ENCODE measurements at places on chromosomes 1 and 21.

- peak; percentile 6 for DNase-seq
These were observed 320.9 kb downstream of the ASTN1 start for GRCh38 chr1:176843352-176844297.

DNA sequence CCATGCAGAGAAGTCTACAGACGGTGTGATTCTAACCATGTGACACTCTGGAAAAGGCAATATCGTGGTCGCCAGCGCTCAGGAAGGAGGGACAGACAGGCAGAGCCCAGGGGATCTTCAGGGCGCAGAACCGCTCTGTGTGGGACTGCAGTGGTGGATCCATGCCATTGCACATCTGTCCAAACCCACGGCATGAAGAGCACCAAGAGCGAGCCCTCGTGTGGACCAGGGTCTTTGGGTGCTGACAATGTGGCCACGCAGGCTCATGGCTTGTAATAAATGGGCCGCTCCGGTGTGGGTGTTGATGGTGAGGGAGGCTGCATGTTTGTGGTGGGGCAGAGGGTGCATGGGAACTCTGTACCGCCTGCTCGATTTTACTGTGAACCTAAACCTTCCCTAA, 25.3 kb upstream of the POFUT2 start:
- no peak for DNase-seq

DNA sequence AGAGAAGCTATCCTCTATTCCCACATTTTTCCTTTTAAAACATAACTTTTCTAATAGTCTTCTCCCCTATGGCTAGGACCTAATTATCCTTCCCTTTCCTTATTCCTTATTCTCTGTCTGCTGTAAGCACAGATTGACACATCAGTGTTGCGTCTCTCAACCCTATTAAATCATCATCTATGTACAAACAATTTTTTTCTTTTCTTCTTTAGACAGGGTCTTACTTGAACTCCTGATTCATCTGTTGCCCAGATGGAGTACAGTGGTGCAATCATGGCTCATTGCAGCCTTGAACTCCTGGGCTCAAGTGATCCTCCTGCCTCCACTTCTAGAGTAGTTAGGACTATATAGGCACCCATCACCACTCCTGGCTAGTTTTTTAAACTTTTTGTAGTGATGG, 8.3 kb downstream of the KLHDC9 start:
- DNase-seq, result no peak

DNA sequence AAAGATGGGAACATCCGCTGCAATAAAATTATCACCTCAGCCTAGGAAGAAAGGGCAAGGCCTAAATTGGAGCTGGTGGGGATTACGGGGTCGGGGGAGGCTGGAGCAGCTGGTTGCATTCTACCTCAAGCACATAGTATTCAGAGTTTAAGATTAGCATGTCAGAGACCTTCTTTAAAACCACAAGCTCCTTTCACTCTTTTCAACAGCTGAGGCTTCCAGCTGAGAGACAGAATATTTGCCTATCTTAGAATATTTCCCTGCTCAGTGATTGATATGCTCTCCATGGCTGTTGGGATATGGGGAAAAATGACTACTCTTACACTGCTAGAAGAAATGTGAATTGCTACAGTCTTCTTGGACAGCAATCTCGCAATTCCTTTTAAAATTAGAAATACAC, 248.6 kb downstream of the TBX15 start:
- DNase-seq, result no peak

GRCh38 chr1:8496473-8496872, 178.6 kb downstream of the SLC45A1 start:
- DNase-seq, result no peak

GRCh38 chr1:113291777-113292602, 98.3 kb upstream of the MAGI3 start:
- no peak for DNase-seq

- DNase-seq, result no peak
These were observed 150.8 kb downstream of the NR5A2 start for GRCh38 chr1:200178340-200178739.

- DNase-seq, result no peak
These were observed 84.9 kb upstream of the ARHGEF16 start for GRCh38 chr1:3369446-3370076.

- no peak for DNase-seq
These were observed 12.9 kb upstream of the ACTN2 start for GRCh38 chr1:236673289-236673919.

GRCh38 chr21:44301141-44301540, 1.3 kb downstream of the PFKL start:
- no peak for DNase-seq

DNA sequence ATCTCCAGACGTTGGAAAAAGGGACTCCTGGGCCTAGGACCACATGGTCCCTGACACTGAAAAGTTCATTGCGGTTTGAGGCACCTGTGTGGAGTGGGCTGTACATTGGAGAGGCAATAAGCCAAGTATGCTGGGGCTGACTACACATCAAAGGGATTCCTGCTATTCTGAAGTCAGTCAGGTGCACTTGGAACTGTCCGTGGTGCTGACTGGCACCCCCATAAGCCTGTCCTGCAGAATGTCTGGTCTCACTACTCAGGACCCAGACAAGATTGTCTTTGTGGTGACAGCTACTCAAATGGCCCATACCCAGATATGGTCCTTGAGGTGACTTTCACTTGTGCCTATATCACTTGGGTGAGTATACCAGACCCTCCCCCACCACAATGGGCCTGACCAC, 150.6 kb downstream of the RWDD3 start:
- DNase-seq, result peak; percentile 23

- no peak for DNase-seq
These were observed 41.9 kb downstream of the ACP6 start for GRCh38 chr1:147628441-147628840.

DNA sequence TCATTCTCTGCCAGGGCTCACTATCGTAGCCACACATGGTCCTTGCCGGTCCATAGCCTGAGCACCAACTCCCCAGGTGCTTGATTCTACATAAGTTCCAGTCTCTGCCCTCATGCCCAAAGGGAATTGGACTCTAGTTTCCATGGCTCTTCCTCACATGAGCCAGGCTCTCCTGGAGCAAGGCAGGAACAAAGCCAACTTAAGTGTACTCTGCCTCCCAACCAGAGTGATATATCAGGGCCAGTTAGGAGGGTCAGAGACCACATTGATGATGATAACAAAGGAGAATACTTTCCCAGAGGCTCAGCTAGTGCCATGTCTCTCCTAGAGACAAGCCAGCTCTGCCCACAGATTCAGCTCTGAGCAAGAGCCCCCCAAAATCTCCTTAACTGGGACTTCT, 70.9 kb downstream of the ERI3 start:
- DNase-seq, result no peak

DNA sequence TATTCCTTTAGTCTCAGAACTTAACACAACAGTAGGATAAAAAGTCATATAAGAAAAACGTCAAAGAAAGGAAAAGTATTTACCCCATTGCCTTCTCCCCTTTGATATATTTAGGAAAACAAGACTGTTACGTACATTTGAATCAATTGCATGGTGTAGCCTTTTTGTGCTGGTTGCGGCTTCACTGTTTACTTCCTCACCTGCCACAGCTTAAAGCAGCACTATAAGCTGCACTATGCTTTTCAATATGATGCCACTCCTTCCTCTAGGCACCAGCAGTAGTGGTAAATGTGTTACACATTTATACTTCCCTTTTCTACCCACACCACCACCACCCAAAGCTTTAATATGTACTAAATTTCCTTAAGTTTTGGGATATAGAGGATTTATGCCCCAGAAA, 111.1 kb downstream of the ATP1B1 start:
- peak; percentile 75 for DNase-seq

GRCh38 chr1:119725626-119726025, 13.9 kb downstream of the PHGDH start:
- DNase-seq, result no peak

DNA sequence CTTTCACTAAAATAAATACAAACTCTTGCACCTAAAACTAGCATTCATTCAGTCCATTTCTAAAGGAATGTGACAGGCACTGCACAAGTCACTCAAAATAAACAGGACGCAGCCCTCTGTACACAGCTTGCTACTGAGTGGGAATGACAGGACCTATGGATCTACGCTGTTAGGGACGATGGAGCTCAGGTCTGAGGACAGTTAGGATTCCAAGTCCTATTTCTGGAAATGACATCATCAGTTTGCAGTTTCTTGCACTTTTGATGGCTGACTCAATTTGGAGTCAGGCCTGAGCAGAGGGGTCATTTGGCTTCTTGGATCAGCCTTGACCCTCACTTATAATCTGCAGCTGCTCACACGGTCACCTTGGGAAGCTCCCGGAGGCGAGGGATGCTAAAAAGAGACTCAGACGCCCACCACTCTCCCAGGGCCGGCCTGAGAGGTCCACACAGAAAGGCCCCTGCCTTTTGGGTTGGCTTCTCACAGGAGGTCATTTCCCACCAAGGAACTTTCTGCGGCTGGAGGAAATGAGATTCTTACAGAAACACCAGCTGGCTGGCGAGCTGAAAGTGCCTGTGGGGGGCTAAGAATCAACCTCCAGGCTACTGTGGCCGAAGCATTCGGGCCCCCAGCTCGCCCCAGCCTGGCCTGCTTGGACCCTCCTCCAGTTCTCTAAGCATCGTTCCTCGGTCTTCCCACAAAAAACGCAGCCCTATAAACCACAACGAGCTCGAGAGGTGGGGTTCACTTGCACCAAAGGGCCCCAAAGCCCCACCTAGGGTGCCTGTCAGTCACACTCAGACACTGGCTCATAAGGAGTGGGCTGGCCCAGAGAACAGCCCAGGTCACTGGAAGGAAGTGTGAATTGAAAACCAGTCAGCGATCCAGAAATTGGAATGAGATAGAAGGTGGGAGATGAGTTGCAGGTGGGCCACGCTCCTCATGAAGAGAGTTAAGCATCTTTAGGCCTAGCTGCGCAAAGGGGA, 8.9 kb upstream of the PDE9A start:
- no peak for DNase-seq

- DNase-seq, result no peak
These were observed 61.1 kb upstream of the DMRTB1 start for GRCh38 chr1:53398091-53398490.

- no peak for DNase-seq
These were observed 96.6 kb upstream of the ETV3 start for GRCh38 chr1:157234705-157235273.

Measured in KBM-7 (cell line).